RPMI7951 (cell line): ENCODE measurements at places on chromosomes 5 and 9.

- DNase-seq, result no peak
These were observed 142.5 kb upstream of the RETREG1 start for GRCh38 chr5:16759147-16759773.

DNA sequence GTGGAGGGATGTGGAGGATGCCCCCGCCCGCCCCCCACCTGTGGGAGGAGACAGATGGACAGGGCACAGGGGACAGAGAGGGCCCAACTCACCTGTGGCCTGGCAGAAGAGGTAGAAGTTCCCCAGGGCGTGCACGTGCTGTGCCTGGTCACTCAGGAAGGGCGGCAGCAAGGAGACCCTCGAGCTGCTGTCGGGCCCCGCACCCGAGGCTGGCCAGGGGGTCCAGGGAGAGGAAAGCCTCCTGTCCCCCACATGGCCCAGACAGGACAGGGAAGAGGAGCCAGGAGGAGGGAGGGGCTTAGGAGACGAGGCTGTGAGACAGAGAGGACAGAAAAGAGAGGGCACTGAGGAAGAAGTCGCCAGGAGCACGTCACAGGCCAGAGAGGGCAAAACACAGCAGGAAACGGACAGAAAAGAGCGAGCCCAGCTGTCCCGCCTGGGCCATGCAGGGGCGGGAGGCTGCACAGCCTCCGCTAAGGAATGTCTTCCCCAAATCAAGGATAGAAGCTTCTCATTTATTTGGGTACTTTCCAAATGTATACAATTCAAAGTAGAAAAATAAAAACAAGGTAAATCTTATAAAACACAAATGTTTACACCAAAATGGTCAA lies 58.5 kb downstream of the SECISBP2 start:
- no peak for DNase-seq

GRCh38 chr5:9781275-9781674 lies 151.1 kb upstream of the TAS2R1 start:
- no peak for DNase-seq

- DNase-seq, result no peak
These were observed 324.3 kb upstream of the RFX3 start for GRCh38 chr9:3850098-3850497.

GRCh38 chr9:113587471-113588031 lies 124.0 kb downstream of the RGS3 start:
- no peak for DNase-seq

DNA sequence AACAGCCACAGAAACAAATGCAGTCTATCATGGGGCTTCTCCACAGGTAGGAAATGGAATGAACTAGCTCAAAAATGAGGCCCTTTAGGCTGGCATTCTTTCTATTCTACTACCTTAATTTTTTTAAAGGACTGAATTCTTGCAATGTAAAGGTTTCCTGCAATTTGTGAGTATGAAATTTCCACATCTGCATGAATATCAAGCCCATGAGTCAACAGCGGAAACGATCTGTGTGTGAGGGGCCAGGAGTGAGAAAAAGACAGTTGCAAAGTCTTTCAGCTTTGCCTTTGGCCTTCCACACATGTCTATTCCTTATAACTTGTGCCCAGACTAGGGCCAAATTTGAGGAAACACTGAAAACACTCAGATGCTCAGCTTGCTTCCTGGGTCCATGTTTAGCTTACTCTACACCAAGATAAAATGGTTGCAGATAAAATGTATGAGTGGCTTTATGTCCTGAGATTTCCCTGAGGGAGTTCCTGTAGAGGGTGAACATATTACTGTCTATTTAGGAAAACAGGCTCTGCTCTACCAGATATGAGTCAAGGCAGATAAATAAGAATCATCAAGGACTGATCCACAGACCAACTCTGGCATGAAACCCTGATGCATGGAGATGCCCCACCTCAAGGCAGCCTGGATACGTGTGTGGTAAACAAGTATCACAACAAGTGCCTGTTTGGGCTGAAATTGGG lies 46.5 kb downstream of the RETREG1 start:
- DNase-seq, result peak; percentile 72

GRCh38 chr9:93397661-93398373 lies 53.7 kb upstream of the FAM120A start:
- DNase-seq, result no peak

DNA sequence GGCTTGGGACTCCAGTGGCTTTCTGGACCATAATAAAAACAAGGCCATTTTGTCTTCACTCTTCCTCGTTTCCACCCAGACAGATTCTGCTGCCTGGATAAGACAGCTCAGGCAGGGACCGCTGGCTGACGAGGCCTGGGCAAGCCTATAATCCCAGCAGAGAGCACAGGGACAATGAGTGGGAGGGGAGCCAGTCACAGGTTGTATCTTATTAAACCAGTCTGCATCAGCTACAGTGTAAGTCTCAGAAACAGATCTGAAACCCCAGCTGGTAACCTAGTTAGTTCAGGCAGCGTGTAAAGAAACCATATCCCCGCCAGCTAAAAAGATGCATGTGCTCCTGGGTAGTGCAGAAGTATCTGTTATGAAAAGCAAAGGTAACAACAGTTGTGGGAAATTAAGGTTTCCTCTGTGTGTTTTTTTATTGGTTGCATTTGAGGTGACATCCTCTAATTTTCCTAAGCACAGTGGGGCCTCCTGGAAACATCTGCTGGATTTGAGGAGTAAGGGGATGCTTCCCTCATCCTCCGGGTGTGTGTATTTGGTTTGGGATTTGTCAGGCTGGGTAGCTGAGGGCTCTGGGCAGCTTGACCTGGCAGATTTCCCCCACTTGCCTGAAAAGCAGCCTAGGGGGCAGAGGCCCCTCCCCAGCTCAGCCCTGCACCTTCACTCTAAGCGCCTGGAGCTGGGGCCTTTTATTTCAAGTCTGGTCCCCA lies 15.2 kb upstream of the TAL2 start:
- DNase-seq, result no peak

DNA sequence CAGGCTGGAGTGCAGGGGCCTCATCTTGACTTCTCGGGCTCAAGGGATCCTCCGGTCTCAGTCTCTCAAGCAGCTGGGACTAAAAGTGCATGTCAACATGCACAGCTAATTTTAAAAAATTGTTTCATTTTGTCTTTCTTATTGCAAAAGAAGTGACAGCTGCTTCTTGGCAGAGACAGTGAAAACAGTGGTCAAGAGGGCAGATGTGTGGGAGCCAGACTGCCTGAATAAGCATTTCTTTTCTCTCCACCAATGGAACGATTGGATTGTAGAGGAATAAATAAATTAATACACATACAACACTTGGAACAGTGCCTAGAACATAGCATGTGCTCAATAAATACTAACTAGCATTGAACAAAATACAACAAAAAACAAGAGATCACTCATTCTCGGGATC lies 27.4 kb upstream of the KIF4B start:
- no peak for DNase-seq

- DNase-seq, result no peak
These were observed 99.5 kb downstream of the LHFPL2 start for GRCh38 chr5:78549043-78549442.
